ENCODE measurements at places on chromosomes 1 and 21. TPM values are rescaled to one million over a fixed set of nuclear protein-coding genes. Genes with fewer than 3 reads are reported as not detected.

The SELL gene
- total RNA-seq: not detected

The C8B gene
- total RNA-seq: not detected

The ALX3 gene
- not detected for total RNA-seq

- peak; percentile 37 for DNase-seq
Observed at GRCh38 chr1:67853704-67854103, 20.4 kb upstream of the GNG12 start.

DNA sequence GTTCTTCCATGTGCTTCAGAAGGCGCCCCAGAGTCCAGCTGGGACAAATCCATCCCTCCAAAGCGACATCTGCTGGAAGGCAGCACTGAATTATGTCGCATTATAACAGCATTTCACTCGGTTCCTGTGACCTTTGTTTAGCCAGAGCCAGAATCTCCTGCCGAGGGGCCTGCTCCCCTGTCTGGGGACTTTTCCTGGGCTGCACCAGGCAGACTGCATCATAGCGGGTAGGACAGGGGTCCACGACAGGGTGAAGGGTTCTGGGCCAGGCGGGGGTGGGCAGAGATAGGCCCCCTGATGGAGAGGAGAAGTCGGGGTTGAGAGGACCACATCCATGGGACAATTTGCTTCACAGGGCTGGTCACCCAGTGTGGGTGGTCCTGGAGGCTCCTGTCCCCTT is 276.9 kb downstream of the MATN1 start:
- no peak for DNase-seq

- no peak for DNase-seq
Observed at GRCh38 chr1:39132505-39133339, 71.8 kb upstream of the MACF1 start.
